ENCODE measurements at places on chromosomes 6 and 20. TPM values are rescaled to one million over a fixed set of nuclear protein-coding genes. Genes with fewer than 3 reads are reported as not detected.

Gene SLC22A3
- total RNA-seq: 2.3 TPM

Gene BANF2
- 2.1 TPM for total RNA-seq

Gene SIRPB2
- total RNA-seq: not detected

DNA sequence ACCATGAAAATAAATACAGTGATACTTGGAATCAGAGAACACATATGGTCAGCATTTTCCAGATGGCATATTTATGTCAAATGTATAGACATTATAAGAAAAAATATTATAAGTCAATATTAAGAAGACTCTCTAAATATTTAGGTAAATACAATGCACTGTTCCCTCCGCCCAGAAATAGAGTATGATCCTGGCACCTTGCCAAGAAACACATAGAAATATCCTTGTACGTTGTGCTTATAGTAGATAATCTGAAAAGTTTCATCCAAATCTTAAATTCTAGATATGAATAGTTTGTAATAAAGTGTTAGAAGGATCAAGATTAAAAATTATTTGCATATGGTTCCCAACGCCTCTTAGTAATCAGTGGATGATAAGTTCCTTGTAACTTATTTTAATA, 645.8 kb upstream of the GJE1 start:
- no peaks in the 10 kb centered on the region for H3K4me1 ChIP-seq
- no peak overlapping the region for H3K27ac ChIP-seq
- no peak overlapping the region for H3K4me3 ChIP-seq
- no peak for DNase-seq
- H3K27me3 ChIP-seq: no peaks in the 10 kb centered on the region

Gene HCRTR2
- 0.63 TPM for total RNA-seq

Gene OXT
- total RNA-seq: 1.9 TPM

GRCh38 chr6:109039795-109040194, 54.9 kb downstream of the SESN1 start:
- H3K4me1 ChIP-seq: peaks cover 41% of the 10 kb centered on the region
- no peaks in the 10 kb centered on the region for H3K27me3 ChIP-seq

Gene HLA-DRB1
- not detected for total RNA-seq

DNA sequence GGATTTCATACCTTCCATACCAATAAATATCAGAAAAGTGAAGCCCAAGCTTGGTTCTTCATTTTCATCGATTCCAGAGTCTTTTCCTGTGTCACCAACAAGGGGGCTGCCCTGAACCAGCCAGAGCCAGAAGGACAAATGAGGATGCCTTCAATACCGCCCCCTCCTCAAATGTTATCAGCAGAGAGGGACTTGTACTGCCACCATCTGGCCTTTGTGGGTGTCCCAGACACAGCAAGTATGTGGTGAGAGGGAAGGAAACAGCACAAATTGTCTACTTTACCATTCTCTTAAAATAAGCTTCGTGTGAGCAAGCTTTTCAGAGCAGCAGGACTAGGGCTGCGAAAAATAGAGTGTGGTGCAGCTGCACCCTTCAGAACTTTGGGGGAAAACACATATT, 165.3 kb downstream of the SOBP start:
- no peaks in the 10 kb centered on the region for H3K36me3 ChIP-seq
- no peaks in the 10 kb centered on the region for H3K27me3 ChIP-seq
- no peak for DNase-seq
- no peak overlapping the region for H3K4me3 ChIP-seq
- no peak overlapping the region for H3K27ac ChIP-seq

- H3K27me3 ChIP-seq: no peaks in the 10 kb centered on the region
- no peak overlapping the region for H3K27ac ChIP-seq
- H3K4me1 ChIP-seq: no peaks in the 10 kb centered on the region
- no peak overlapping the region for H3K4me3 ChIP-seq
Observed at GRCh38 chr20:45780159-45780558, 11.5 kb downstream of the WFDC3 start.

Measured in Caco-2 (cell line).